ENCODE measurements at places on chromosomes 16 and 17. TPM values are rescaled to one million over a fixed set of nuclear protein-coding genes. Genes with fewer than 3 reads are reported as not detected.

GAST gene
- polyA plus RNA-seq = not detected

KRT12 gene
- not detected for polyA plus RNA-seq

NF1 gene
- 2.1 TPM for polyA plus RNA-seq

RND2 gene
- polyA plus RNA-seq = not detected

MMP28 gene
- polyA plus RNA-seq = not detected

MYH1 gene
- not detected for polyA plus RNA-seq

PLXDC1 gene
- 9.7 TPM for polyA plus RNA-seq

- H3K4me3 ChIP-seq = no peak overlapping the region
- no peaks in the 10 kb centered on the region for H3K27me3 ChIP-seq
- no peak overlapping the region for H3K27ac ChIP-seq
- no peak for DNase-seq
- H3K4me1 ChIP-seq = peaks cover 10% of the 10 kb centered on the region
- H3K36me3 ChIP-seq = no peaks in the 10 kb centered on the region
Observed at GRCh38 chr16:59046335-59046734, 312.2 kb upstream of the GOT2 start.

GRCh38 chr17:67280279-67280678 lies 35.3 kb upstream of the HELZ start:
- peaks cover 2% of the 10 kb centered on the region for H3K27me3 ChIP-seq
- no peak for DNase-seq
- no peak overlapping the region for H3K27ac ChIP-seq
- H3K4me3 ChIP-seq = no peak overlapping the region

DNA sequence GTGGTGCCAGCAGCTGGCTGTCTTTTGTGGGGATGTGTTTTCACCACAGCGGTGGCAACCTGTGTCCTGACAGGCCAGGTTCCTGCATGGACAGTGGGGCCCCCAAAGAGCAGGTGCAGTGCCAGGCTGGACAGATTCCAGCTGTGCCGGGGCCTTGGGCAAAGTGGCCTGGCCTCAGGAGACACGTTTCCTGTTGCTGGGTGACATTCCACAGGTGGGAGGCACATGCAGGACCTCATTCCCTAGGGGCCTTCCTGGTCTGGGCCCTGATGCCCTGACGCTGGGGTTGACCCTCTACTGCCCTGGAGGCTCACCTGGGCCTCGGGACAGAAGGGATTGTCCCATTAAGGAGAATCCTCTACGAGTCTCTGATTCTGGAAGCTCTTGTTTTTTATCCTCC lies 182.4 kb downstream of the RAB11FIP4 start:
- no peaks in the 10 kb centered on the region for H3K36me3 ChIP-seq
- no peaks in the 10 kb centered on the region for H3K27me3 ChIP-seq
- no peak for DNase-seq
- H3K4me1 ChIP-seq = no peaks in the 10 kb centered on the region
- H3K27ac ChIP-seq = no peak overlapping the region

GRCh38 chr17:55895112-55895759 lies 144.4 kb downstream of the PCTP start:
- H3K4me3 ChIP-seq = no peak overlapping the region
- H3K27ac ChIP-seq = no peak overlapping the region
- H3K4me1 ChIP-seq = no peaks in the 10 kb centered on the region

- H3K4me3 ChIP-seq = no peak overlapping the region
- H3K36me3 ChIP-seq = no peaks in the 10 kb centered on the region
- DNase-seq = no peak
- H3K27me3 ChIP-seq = peaks cover 2% of the 10 kb centered on the region
- no peaks in the 10 kb centered on the region for H3K4me1 ChIP-seq
Observed at GRCh38 chr16:1030473-1030901, 42.1 kb upstream of the SSTR5 start.

- no peaks in the 10 kb centered on the region for H3K36me3 ChIP-seq
- no peak overlapping the region for H3K4me3 ChIP-seq
- no peaks in the 10 kb centered on the region for H3K27me3 ChIP-seq
- H3K4me1 ChIP-seq = no peaks in the 10 kb centered on the region
Observed at GRCh38 chr16:49869731-49870130, 13.8 kb upstream of the ZNF423 start.

DNA sequence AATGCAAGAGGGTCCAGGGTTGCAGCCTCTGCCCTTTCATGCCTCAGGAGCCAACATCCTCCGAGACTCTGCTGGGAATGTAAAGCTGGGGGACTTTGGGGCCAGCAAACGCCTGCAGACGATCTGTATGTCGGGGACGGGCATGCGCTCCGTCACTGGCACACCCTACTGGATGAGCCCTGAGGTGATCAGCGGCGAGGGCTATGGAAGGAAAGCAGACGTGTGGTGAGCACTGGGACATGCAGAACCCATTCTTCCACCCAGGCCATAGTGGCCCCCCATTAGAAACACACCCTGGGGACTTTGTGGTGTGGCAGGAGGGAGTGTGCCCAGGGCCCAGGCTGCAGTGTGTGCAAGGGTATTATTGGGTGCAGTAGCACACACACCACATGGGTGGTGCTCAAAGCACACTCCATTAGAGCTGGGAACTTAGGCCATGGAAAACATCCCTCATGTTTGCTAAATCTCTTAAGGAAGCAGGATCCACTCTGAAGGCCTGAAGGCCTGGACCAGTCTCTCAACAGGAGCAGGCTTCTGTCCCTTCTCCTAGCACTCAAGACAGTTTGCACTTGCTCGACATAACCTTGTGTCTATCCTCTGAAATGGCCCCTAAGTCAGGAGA lies 7.6 kb downstream of the LIMD2 start:
- H3K36me3 ChIP-seq = peaks cover 30% of the 10 kb centered on the region
- no peak overlapping the region for H3K4me3 ChIP-seq
- DNase-seq = no peak
- H3K4me1 ChIP-seq = peaks cover 47% of the 10 kb centered on the region
- H3K27me3 ChIP-seq = peaks cover 11% of the 10 kb centered on the region
- H3K27ac ChIP-seq = peak overlapping the region; percentile 92

DNA sequence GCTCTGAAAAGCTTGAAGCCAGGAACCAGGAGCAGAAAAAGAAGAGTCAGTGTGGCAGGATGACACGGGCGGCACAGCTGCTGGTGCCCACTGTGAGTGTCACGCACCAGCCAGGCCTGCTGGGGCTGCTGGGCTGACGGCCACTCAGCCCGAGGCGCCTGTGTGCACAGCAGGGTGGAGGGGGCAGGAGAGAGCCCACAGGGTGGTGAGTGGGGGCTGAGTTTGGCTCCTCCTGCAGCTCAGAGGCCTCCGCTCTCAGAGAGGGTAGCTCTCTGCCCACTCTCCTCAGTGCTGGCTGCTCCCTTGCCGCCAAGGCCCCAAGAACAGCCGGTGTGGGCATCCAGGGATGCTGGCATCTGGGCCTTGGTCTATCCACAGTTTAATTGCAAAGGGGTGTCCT lies 59.6 kb downstream of the GSG1L start:
- peaks cover 2% of the 10 kb centered on the region for H3K27me3 ChIP-seq
- no peak overlapping the region for H3K27ac ChIP-seq
- no peak overlapping the region for H3K4me3 ChIP-seq

DNA sequence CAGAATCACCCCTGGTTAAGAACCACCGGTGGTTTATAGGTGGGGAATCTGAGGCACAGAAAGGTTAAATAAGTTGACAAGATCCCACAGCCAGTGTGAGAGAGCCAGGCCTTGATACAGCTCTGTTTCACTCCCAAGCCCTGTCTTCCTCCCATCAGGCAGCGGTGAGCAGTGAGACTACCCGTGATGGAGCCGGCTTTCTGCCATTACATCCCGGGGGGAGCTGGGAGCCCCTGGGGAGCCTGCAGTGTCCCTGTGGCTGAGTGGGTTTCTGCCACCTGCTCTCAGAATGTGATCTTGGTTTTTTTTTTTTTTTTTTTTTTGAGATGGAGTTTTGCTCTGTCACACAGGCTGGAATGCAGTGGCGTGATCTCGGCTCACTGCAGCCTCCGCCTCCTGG lies 66.4 kb downstream of the ABCC1 start:
- no peak overlapping the region for H3K27ac ChIP-seq
- no peak for DNase-seq
- H3K4me3 ChIP-seq = no peak overlapping the region

GRCh38 chr16:85018529-85019236 lies 7.3 kb upstream of the ZDHHC7 start:
- H3K27ac ChIP-seq = no peak overlapping the region
- H3K4me3 ChIP-seq = no peak overlapping the region
- no peaks in the 10 kb centered on the region for H3K36me3 ChIP-seq
- H3K27me3 ChIP-seq = peaks cover 5% of the 10 kb centered on the region
- no peak for DNase-seq

DNA sequence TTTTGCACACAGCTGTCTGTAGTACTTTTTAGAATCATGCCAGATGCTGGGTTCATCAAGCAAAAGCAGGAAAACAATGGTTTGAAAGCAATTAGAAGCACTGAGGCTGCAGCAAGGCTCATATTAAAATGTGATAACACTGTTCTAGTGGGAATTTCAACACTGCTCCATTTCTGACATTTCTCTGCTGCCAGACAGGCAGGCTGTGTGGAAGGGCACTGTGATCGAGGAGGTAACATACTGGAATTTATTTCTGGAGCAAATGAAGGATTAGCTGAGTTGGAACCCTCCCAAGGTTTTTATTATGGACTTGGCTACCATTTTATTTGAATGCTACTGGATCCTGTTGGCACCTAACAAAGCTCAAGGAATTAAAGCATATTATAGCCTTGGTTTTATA lies 66.9 kb downstream of the SKAP1 start:
- no peak for DNase-seq
- H3K27me3 ChIP-seq = no peaks in the 10 kb centered on the region
- H3K4me3 ChIP-seq = no peak overlapping the region
- H3K36me3 ChIP-seq = peaks cover 14% of the 10 kb centered on the region
- peaks cover 33% of the 10 kb centered on the region for H3K4me1 ChIP-seq

- DNase-seq = no peak
- peak overlapping the region; percentile 72 for H3K4me3 ChIP-seq
- H3K27ac ChIP-seq = no peak overlapping the region
- H3K27me3 ChIP-seq = peaks cover 10% of the 10 kb centered on the region
- peaks cover 32% of the 10 kb centered on the region for H3K4me1 ChIP-seq
Observed at GRCh38 chr17:29621751-29622194, 939 bp downstream of the CORO6 start.

DNA sequence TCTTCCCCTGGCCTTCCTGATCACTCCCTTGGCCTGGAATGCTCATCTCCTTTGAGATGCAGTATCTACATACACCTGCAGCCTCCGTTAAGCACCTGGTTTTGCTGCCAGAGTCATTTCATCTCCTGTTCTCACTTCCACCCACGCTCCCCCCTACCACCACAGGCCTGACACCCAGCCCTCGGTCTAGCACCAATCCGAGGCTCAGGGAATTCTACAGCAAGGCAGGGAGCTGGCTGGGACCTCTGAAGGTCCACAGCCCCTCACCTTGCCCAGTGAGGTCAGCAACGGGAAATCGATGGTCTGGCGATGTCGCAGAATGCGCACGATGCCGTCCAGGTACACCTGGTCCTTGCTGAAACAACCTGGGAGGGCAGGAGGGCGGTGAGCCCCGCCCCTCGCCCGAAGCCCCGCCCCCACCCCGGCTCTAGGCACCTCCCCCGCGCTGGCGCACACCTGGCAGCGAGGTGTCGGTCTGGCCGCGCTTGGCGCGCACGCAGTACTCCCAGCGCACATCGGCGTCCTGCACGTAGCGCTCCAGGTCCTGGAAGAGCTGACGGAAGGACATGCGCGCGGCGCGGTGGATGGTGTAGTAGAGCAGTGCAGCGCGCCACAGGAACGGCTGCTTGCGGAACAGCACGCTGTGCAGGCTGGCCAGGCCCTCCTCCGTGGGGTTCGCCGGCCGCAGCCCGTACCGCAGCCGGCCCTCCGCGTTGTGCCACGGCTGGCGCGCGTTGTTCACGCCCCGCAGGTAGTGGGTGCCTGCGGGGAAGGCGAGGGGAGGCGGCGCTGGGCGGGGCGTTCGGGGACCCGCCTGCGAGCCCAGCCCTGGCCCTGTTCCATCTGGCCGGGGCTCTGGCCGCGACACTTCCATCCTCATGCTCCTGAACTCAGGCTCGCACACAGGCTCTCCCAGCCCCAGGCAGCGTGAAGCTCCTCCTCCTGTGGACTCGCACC lies 5.7 kb downstream of the MATCAP1 start:
- H3K4me1 ChIP-seq = peaks cover 28% of the 10 kb centered on the region
- H3K36me3 ChIP-seq = no peaks in the 10 kb centered on the region
- peak; percentile 41 for DNase-seq
- H3K4me3 ChIP-seq = peak overlapping the region; percentile 75

- no peak overlapping the region for H3K27ac ChIP-seq
- no peaks in the 10 kb centered on the region for H3K36me3 ChIP-seq
- H3K27me3 ChIP-seq = peaks cover 24% of the 10 kb centered on the region
- DNase-seq = no peak
Observed at GRCh38 chr17:77281904-77282367, 141.2 kb downstream of the SEC14L1 start.

GRCh38 chr17:69512946-69513345 lies 98.4 kb downstream of the MAP2K6 start:
- no peaks in the 10 kb centered on the region for H3K27me3 ChIP-seq
- H3K4me1 ChIP-seq = no peaks in the 10 kb centered on the region
- no peak for DNase-seq

DNA sequence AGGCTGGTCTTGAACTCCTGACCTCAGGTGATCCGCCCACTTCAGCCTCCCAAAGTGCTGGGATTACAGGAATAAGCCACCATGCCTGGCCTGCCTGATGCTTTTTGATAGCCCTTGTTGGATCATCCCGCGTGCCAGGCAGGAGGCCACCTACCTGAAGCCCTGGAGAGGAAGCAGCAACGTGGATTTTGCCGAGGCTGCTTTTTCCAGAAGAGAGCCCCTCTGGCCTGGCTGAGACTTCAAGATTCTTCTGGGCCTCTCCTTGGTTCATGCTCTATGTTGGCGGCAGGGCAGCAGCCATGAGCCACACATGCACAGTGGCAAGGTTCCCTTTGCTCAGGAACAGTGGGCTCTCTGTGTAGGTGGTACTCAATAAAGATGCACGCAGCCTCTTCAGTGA lies 11.5 kb downstream of the KATNB1 start:
- peaks cover 24% of the 10 kb centered on the region for H3K36me3 ChIP-seq
- no peaks in the 10 kb centered on the region for H3K27me3 ChIP-seq
- no peak for DNase-seq
- H3K4me1 ChIP-seq = peaks cover 14% of the 10 kb centered on the region
- H3K4me3 ChIP-seq = no peak overlapping the region

DNA sequence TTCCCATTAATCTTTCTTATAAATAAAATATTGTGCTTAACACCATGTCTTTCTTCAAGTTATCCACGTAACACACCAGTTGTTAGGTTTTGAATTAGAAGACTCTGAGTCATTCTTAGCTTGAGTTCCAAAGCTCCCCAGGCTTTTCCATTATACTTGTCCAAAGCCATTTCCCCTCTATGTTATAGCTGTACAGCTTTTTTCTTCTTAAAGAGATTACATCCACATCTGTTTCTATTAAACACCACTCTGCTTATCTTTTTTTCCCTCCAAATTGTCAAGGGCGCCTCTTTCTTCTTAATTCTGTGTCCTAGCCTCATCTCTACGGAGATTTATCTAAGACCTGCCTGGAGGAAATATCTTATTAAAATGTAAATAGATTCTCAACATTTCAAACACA lies 139.4 kb upstream of the CPHXL start:
- no peak for DNase-seq
- no peaks in the 10 kb centered on the region for H3K36me3 ChIP-seq
- no peak overlapping the region for H3K27ac ChIP-seq
- H3K27me3 ChIP-seq = no peaks in the 10 kb centered on the region

- H3K27ac ChIP-seq = no peak overlapping the region
Observed at GRCh38 chr16:57525761-57526160, 10.6 kb downstream of the CCDC102A start.
